CD4-positive, alpha-beta T cell treated with Interleukin-6 at 100 ng/mL for 8 hours (primary cell): ENCODE measurements at places on chromosomes 12 and 14.

DNA sequence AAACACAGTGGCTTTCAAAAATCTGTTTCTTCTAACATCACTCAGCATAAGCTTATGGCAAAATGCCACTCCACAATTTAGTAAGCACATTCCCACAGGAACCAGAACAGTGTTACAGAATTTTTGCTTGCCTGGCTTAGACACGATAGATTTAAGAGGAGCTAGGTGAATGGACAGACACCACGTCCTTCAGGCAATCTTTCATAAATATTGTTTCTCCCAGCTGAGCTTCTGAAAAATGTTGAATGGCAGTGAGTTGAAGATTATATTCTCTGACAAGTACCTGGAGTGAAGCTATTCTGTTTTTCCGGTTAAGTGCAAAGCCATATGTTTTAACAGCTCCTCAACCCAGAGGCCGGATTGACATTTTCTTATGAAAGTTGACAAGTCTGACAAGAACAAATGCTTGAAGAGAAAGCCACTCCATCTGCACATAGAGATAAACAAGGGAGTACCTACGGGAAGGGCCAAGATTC lies 102.0 kb downstream of the FSCB start:
- DNase-seq: no peak

GRCh38 chr12:96452261-96452922 lies 37.0 kb upstream of the CFAP54 start:
- DNase-seq: no peak

DNA sequence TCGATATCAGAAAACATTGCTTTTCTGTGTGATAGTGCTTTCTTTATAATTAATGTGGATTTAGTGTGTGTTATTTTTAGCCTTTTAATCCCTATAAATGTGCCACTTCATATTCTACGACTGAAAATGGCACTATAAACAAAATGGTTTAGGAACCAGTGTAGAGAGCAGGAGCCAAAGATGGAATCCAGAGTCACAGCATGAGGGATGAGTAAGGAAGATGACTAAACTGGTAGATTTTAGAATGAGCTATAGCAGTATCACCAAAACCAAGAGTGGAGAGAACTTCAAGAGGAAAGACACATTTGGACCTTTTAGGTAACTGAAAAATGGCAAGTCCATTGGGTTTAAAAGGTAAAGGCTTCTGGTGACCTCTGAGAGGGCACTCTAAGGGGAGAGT lies 887.2 kb downstream of the NRXN3 start:
- no peak for DNase-seq

DNA sequence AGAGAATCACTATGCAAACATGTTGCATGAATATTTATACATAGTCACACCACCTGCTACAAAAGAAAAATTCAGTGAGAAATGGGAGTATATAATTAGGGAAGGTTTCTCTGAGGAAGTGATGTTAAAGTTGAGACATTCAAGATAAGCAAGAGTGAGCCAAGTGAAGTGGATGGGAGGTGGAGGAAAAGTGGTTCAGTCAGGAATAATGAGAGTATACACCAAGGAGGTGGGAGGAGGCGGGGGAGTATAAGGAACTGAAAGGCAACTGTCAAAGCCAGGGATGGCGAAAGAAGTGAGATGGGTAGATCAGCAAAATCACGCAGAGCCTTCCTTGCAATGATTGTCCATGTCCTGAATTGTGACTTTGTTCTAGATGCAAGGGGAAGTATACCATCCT lies 33.7 kb downstream of the PRKD1 start:
- no peak for DNase-seq

- no peak for DNase-seq
Observed at GRCh38 chr12:98002887-98003493, 512.4 kb upstream of the TMPO start.

DNA sequence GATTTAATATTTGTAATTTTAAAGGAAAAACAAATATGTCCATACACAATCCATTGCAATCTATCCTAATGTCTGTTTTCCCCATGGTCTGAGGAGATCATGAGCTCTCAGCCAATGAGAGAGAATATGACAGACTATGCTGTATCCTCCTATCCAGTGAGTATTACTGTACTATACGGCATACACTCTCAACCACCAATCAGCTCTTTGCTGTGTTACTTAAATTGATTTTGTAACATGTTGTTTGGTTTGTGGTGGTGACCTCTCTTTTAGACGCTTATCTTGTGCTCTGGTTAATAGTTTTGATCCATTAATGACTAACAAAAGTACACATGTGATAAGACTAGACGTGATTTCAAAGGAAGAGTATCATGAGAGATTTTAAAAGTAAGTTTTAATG lies 231.5 kb upstream of the FOXN3 start:
- DNase-seq: no peak

DNA sequence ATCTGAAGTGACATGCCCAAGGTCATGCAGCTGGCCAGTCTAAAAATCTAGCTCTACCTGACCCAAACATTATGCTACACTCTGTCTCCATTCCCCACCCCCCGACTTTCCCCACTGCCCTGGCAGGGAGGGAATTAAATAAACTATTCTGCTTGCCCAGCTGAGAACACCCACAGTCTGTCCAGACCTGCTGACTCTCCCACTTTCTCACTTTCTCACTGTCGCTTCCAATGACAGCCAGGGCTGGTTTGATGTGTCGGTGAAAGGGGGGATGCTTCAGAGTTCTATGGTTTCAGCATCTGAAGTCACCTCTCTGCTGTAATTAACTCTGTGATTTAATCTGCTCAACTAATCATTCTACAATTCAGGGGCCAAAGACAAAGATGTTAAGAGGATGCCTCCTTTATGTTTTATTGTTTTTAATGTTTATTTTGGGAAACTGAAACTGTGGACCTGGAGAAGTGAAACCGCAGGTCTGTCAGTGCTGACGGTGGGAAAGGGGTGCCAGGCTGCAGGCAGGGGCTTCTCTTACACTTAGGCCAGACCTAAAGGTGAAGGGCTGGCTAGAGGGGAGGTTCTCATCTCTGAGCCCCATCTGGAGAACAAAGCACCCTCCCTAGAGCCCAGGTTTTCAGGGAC lies 8.1 kb upstream of the MSI1 start:
- no peak for DNase-seq

- no peak for DNase-seq
Observed at GRCh38 chr14:69077841-69078240, 75.1 kb downstream of the DCAF5 start.

GRCh38 chr12:127381043-127381668 lies 885.8 kb upstream of the TMEM132C start:
- no peak for DNase-seq

DNA sequence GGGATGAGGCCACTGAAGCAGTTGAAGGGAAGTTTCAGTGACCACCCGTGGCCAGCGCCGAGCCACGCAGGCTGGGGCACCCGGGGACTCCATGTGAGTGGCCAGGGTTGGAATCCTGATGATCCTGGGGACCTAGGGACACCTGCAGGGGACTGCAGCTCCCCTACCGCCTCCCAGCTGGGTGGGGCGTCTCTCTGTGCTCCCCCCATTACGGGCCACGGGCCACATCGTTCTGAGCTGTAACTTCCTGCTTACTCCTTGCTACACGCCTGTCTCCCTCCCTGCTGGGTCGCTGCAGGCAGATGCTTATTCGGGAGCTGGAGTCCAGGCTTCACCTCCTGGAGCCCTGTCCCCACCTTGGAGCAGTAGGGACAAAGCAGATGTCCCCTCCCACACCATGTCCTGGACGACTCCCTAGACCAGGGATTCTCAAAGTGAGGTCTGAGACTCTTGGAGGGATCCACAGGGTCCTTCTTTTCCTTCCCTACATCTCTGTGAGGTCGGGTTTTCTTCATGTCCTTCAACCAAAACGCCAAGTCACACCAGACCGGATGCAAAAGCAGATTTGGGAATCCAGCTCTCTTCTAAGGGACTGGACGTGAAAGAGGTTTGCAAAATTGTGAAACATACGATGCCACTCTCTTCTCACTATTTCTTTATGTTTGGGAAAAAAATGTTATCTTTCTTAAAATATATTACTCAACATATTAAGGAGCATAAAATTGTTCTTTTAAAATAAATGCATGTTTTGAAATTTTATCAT lies 85.9 kb upstream of the NCOR2 start:
- DNase-seq: no peak

DNA sequence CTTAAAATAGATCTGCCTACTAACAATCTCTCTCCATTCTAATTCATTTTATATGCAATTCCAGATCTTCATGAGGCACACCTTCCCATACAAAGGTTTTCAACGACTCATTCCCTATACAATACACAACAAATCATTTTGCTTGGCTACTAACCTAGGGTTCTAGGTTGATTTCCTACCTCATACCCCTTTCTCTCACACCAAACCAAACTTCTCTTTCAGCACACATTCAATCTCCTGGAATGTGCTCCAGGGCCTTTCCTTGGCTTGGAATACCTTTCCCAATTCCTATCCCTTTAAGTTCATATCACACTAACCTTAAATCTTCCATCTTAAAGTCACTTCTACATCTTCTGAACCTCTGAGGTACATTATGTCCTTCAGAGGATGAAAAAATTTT lies 38.7 kb upstream of the MTERF2 start:
- no peak for DNase-seq

DNA sequence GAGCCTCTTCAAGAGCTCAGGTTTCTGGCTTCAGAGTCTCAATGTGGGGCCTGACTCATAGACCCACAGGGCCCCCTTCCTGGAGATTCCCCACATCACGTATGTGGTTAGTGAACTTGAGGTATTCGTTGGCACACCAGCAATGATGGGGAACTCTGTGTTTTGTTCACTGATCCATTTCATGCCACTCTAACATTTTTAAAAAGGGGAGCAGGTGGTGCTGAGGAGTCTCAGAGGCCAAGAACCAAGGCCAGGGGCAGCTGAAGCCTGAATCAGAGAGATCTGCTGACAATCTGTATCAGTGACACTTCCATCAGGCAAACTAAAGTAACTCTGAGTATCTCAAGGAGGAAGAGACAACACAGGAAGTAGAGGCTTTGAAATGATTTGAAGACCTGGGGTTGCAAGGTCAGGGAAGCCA lies 323.4 kb downstream of the VRK1 start:
- DNase-seq: peak; percentile 53

- DNase-seq: peak; percentile 58
Observed at GRCh38 chr14:67411820-67412421, at the start of gene PLEK2. PLEK2 (minus strand) TSS chr14:67412165; CDS start chr14:67412059, 106 bp downstream.

DNA sequence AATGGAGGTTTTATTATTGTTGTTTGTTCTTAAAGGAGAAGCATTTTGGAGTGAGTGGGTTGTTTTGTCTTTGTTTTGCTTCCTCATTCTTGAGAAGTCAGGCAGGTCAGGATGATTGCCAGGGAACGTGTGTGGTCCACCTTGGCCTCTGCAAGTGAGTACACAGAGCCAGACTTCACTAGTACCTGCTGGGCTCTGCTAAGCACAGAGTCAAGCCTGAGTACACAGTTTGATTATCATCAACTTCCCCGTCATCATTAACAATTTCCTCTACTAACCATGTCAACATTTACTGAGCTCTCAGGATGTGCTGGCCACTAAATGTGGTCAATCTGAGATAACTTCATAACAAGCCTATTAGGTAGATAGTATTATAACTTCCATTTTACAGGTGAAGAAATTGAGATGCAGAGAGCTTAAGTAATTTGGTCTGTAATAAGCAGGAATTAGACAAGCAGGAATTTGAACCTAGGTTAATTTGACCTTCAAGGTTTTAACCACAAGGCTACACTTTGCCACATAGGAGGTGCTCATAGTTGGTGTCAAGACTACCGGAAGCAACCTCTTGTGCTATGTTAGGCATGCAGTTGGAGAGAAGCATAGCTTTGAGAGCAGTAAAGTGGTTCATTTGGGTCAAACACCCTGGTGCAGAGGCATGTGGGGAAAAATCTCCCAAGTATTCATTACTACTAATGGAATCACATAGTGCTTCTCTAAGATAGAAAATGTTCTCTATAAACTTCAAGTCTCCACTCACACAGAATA lies 178.3 kb downstream of the NUAK1 start:
- DNase-seq: no peak

DNA sequence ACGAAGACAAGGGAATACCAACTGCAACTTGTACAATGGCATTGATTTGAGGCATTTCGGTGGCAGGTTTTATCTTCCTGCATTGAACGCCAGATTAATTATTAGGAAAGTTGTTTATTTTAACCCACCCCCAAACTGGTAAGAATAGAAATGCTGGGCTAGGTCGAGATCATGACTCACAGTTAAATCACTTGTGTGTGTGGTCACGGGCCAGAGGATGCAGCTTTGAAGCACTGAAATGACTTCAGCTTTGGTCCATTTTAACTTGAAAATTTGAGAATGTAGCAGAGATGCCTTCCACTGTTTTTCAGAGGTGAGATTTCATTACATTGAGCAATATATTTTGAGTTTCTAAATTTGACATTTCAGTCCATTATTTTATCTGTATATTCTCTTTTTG lies 23.6 kb upstream of the KCNH3 start:
- no peak for DNase-seq

DNA sequence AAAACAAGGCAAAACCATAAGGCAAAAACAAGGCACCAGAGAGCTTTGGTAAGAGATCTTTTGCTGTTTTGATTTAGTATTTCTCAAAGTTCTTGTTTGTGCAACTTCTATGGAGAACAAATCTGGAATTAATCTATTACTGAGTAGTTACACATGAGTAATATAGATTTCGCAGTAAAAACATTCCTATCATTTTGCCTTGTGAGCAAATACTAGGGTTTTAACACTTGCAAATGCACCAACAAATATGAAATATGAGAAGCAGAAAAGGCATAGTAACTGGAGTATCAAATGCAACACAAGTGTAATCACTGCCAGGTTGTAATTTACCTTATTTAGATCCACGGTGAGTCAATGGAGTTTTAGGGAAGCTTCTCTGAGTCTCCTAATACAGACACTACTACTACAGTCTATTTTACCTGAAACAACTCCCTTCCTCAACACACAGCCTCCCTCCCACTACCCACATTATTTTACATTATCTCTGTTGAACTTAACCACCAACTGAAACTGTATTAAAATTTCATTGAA lies 324.1 kb downstream of the FLRT2 start:
- no peak for DNase-seq
